ENCODE measurements at places on chromosomes 5 and 9.

DNA sequence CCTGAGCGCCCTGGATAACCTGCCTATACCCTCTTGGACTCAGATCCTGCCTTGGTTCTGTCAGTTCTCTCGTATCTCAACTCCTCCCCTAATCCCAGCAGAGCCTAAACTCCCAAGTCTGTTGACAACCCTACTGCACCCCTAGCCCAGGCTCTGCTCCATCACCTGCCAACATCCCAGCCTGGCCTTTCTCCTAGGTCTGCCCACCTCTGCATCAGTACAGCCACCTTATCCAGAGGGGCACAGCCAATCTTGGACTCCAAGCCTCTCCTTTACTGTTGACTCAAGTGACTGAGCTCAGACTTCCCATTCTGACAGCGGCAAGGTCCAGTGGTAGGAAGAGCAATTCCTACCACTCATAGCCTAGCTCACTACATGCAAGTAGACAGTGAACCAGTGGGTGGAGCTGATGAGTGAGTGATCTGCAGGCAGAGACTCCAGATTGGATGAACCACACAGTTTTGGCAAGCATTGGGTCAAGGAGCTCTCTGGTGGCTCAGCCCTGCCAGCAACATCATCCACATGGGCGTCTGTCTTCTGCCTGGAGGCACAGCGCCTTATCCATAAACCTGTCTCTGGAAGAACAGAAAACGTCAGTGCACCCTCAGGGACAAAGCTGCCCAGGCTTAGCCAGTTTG is 26.5 kb downstream of the TRMO start:
- DNase-seq: no peak

DNA sequence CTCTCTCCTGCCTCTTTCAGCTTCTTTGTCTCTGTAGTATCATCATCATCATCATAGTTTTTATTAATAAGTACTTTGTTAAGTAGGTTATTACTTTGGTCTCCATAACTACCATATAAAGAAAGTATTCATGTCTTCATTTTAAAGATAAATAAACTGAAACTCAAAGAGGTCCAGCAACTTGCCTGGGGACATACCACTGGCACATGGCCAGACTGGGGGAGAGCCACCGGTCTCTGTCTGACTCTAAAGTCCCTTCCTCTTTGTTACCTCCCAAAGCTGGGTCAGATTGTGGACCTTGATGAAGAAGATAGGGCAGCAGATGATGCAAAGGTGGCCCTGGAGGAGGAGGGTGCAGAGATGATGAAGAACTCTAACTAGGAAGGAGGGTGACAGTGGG is 8.5 kb downstream of the CDX1 start:
- DNase-seq: no peak

- no peak for DNase-seq
Observed at GRCh38 chr5:98721231-98721928, 52.1 kb upstream of the RGMB start.

GRCh38 chr5:172875505-172876279 is 41.6 kb downstream of the ERGIC1 start:
- no peak for DNase-seq

- no peak for DNase-seq
Observed at GRCh38 chr5:150671509-150672236, 10.6 kb downstream of the MYOZ3 start.

GRCh38 chr9:98207606-98208005 is 15.2 kb upstream of the CORO2A start:
- DNase-seq: no peak

- DNase-seq: no peak
Observed at GRCh38 chr9:34992376-34992951, 2.9 kb downstream of the DNAJB5 start.

DNA sequence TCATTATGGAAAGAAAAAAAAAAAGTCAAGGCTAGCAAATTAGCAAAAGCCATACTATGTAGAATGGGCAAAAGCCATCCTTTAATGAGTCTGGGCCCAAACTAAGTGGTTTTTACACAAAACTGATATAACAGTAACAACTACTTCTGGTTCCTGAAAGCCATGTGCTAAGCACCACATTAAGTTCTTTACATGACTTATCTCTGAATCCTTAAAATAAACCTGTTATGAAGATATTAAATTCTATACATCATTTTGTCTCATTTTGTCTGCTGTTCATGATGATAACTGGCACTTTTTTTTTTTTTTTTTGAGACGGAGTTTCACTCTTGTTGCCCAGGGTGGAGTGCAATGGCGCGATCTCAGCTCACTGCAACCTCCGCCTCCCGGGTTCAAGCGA is 5.0 kb downstream of the FNIP1 start:
- DNase-seq: no peak

DNA sequence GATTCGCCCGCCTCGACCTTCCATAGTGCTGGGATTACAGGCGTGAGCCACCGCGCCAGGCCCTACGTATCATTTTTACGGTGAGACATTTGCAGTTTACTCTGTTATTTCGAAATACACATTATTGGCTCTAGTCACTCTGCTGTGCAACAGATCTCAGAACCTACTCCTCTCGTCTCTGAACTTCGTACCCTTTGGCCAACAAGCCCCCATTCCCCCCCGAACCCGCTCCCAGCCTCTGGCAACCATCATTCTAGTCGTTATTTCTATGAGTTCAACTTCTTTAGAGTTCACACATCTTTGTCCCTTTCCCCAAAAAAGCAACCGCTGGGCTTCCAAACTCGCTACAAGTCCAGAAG is 735 bp downstream of the PTGR1 start:
- no peak for DNase-seq

- DNase-seq: no peak
Observed at GRCh38 chr9:19145881-19146280, 18.6 kb upstream of the PLIN2 start.

GRCh38 chr5:142412581-142412980 is 87.8 kb upstream of the SPRY4 start:
- DNase-seq: no peak

- DNase-seq: no peak
Observed at GRCh38 chr5:152511531-152512132, 106.6 kb upstream of the NMUR2 start.

DNA sequence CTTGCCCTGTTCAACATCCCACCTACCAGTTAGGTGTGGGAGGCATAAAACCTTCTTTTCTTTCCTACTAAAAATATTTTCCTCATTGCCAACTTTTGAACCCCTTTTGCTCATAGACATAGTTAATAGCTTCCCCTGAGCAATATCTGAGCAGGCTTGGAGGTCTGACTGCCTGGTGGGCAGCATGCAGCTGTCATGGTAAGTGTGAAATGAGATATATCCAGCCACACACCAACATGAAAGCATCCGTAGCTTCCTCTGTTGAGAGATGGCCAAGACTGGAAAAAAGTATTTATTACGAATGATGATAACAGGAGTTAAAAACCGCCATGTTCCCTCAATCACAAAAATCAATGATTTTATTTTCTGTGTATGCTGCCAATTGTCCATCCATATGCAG is 190.1 kb downstream of the TMEM38B start:
- DNase-seq: no peak

DNA sequence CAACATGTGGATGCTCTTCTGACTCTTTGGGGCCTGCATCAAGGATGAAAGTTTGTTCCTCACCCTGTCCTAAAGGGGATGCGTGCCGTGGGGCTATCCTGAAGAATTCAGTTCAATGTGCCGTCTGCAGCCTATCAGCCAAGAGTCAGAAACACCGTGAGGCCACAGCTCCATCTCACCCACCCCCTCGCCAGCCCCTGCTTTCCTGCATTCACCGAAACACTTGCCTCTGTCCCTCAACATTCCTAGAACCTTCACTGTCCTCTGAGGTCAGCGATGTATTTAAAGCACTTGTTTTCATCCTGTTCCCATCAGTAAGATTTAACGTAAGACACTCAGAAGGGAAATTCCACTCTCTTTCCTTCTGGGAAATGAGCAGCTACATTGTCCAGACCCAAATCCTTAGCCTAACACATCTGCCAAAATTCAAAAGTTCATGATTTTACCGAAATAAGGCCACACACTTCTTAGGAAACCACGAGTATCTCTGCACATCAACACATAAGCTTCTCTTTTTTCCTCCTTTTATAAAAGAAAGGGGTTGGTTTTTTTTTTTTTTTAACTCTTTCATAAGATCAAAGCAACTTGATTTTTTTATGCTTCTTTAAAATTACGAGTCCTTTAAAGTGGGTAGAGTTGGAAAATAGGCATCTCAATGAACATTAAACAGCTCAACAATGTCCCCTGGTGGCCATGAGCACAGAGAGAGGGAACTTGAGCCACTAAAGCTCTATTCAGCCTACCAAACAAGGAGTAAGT is 100.7 kb downstream of the SUSD1 start:
- peak; percentile 65 for DNase-seq

GRCh38 chr9:7592321-7593316 is 207.0 kb downstream of the DMAC1 start:
- no peak for DNase-seq

DNA sequence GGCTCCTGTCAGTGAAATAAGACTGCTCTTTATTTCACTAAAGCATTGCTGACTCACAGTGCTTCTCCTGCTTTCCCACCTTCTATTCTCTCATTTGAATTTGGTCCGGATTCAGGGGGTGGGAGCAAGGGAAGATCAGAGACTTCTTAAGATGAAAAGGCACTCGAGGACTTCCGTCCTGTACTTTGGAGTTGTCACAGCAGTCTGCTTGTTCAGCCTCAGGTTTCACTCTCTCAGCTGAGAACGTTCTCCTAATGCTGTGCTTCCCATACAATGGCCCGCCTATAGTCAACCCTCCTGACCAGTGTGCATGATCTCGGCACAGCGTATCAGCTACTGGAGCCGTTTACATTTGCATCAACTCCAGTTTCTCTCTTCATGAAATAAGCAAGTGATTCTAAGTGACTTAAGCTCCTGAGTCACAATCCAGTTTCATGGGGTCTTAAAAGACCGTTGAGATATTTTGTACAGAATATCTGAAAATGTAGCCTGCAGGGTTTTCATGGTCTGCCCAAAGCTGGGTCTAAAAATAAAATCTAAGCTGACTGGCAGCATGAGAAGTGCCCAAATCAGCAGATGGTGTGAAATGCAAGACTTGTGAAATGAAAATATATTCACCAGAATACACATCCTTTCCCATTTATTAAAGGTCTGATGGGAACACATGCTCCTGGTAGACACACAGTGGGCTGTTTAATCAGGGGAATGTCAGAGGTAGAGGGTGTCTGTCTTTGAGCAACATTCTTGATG is 145.0 kb downstream of the ADCY2 start:
- DNase-seq: no peak

- no peak for DNase-seq
Observed at GRCh38 chr9:84241817-84242373, 98.7 kb downstream of the SLC28A3 start.

DNA sequence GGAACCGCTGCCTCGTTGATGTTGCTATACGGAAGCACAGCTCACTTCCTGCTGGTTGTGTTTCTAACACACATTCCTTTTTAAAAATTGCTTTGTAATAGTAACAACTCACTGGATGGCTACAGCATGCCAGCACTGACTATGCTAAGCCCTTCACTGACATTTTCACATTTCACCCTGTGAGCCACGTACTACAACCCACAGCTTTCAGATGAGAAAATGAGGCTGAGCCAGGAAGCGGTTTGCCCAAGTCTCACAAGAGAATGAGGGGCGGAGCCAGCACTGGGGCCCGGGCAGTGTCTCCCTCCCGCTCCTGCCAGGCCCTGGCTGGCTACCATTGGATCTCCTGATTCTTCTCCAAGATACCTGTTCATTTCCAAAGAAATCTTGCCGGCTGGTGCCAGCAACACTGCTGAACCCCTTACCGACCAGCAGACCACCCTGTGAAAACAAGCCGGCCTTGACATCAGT is 38.3 kb downstream of the FAM78A start:
- DNase-seq: peak; percentile 22

- peak; percentile 47 for DNase-seq
Observed at GRCh38 chr5:37840053-37841034, 503 bp upstream of the GDNF start.

- DNase-seq: no peak
Observed at GRCh38 chr5:169146158-169146557, 154.8 kb downstream of the SLIT3 start.

GRCh38 chr5:113937301-113937700 is 423.8 kb downstream of the YTHDC2 start:
- no peak for DNase-seq

GRCh38 chr9:93071464-93071863 is 13.0 kb downstream of the SUSD3 start:
- DNase-seq: no peak

Data from hippocampal formation (tissue), 2 donors.